Renal cortex interstitium (tissue), 15 donors: ENCODE measurements at places on chromosomes 2 and 18.

DNA sequence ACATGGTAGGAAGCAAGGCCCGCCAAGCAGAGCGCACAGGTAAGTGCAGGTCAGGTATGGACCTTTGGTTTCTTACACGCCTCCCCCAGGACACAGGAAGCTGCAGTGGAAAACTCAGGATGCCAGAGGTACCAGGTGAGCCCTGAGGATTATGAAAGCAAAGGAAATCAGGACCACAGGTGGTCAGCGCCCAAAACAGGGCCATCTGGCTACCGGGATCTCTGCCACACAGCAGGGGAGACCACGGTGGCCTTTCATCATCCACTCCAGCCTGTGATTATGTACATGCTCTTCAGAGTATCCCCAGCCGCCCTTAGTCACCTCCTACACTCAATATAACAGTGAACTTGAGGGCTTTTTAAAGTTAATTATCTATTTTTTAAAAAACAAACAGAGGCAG, 125.5 kb upstream of the EPC2 start:
- no peak for DNase-seq

DNA sequence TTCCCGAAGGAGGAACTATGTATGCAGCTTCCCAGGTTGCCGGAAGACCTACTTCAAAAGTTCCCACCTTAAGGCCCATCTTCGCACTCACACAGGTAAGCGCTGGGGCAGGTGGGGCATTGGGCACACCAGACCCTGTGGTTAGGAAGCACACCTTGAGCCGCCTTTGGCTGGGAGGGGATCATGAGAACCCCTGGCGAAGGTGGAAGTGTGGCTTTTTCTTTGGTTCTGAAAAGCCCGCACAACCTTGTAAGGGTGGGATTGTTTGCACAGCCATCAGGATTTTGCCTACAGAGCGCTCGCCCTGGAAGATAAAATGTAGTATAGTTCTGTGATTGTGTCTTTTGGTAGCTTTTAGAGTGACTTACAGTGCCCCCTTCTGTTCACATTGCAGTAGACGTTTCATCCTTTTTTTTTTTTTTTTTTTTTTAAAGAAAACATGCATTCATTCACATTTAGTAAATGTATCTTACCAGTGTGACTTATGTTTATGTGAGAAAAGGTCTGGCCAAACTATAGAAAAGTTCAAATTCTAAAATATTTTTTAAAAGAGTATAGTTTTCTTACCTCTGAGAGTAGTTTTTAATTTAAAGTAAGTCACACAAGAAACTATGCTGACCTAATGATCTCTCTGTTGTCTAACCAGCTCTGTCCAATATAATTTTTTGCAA, 5.3 kb downstream of the KLF11 start:
- DNase-seq, result peak; percentile 36

DNA sequence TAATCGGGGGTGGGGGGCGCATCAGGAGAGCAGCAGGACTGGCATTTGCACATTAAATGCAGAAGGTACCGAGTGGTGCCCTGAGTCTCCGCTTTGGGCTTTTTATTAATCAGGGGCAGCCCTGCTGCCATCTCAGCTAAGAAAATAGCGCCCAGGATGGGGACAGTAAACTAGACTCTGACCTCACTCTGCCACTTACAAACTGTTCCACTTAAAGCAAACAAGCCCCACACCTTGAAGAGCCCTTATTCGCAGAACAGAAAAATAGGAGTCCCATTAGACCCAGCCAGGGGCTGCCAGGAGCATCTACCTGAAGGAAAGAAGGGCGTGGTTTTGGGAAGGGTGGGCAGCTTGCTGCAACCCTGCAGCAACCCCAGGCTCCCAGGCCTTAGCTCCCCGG, 165.3 kb downstream of the TNS1 start:
- no peak for DNase-seq

DNA sequence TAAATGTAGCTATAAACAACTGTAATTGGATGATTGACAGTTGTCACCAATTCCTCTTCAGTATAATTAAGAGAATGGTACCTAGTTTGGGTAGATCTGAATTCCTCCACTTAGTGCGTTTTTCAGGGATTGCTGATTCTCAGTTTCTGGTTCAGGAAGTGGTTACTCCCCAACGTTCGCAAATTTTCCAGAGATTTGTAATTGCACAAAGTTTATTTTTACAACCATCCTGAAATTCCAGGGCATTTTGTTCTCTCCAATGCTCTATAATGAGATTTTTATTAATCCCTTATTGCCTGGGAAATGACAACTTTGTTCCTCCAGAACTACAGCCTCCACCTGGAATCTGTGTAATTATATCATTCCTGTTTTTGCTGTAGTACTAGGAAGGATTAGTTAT, 710.6 kb upstream of the ZEB2 start:
- no peak for DNase-seq

GRCh38 chr2:165886487-165887146, 67.0 kb downstream of the TTC21B start:
- no peak for DNase-seq

DNA sequence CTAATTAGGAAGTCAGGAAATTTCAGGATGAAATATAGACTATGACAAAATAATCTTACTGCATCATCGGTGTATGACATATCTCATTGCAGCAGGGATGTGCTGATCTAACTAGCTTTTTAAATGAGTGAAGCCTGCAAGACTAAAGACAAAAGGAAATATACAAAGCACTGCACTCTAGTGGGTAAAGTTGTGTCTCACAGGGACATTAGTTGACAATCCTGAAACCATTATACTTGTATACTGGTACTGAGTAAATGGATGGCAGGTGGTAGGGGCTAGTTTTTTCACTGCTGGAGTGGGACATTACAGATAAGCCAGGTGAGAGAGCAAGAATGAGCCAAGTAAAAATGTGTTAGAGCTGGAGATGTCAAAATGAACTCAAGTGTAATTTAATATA, 317.5 kb upstream of the RAB6C start:
- DNase-seq, result no peak

- DNase-seq, result no peak
Measured at GRCh38 chr2:108912629-108912902, 76.5 kb downstream of the EDAR start.

GRCh38 chr2:27074738-27075565, 3.5 kb upstream of the EMILIN1 start:
- DNase-seq, result no peak

DNA sequence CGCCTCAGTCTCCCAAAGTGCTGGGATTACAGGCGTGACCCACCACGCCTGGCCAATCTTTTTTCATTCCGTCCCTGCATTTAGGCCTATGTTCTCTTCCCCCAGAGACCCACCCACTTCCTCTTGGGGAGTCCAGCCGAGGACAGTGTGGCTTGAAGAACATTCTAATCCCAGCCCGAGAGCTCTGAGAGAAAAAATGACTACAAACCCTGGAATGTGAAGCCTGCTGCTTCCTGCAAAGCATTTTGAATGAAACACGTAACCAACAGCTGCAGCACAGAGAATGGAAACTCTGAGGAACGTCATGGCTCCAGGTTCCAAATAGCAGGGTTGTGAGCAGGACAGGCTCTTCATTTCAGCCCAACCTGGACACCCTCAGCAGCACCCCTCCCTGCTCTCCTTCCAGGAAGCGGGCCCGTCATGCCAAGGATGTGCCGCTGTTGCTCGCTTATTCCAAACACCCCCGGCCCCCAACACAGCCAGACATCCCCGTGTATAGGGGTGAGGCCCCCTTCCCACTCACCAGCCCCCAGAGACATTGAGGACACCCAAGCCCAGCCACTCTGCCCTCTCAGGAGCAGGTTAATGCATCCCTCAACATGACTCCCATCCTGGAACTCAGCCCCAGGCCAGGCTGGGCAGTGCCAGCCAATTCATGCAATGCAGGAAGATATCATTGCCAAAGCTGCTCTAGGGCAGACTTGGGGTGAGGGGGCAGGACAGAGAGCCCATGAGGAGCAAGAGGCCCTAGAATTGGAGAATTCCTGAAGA, 139.8 kb downstream of the ZFP36L2 start:
- peak; percentile 88 for DNase-seq

GRCh38 chr2:30268296-30268871, 37.0 kb downstream of the LBH start:
- DNase-seq, result no peak

DNA sequence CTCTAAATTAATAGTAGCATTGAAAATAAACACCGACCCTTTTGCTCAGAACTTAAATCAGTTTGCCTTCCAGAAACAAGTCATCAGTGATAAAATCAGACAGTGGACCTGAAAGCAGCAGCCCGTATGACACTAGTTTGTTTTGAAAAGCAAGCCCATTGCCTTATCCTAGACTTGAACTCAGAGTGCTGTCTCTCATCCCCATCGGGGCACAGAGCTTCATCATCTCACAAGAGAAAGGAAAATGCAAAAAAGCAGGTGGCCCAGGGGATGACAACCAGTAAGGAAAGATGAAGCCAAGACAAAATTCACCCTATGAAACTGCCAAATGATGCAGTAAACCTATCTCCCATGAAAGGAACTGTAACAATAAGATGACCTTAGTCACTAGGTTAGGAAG, 71.2 kb downstream of the CERKL start:
- DNase-seq, result no peak

DNA sequence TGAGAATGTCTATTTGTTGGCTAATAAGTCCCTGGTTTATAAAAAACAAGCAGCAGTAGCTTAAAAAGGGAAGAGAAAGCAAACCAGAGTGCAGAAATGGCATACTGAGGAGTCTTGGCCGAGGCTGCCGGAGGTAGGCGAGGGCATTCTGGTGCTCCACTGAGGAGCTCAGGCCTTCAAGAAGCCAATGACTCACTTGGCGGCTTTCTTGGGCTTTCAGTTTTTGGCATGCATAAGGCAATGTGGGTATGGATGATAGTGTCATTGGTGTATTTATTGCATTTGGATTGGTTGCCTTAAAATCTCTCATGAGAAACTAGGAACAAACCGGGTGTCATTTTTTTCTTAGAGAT, 119.6 kb upstream of the ARL5A start:
- DNase-seq, result no peak
